NCI-H2171 treated with DMSO at 0.1 percent for 48 hours (cell line): ENCODE measurements at places on chromosomes 12 and 14.

GRCh38 chr12:88993651-88994050 lies 358.6 kb downstream of the DUSP6 start:
- peak; percentile 29 for DNase-seq

DNA sequence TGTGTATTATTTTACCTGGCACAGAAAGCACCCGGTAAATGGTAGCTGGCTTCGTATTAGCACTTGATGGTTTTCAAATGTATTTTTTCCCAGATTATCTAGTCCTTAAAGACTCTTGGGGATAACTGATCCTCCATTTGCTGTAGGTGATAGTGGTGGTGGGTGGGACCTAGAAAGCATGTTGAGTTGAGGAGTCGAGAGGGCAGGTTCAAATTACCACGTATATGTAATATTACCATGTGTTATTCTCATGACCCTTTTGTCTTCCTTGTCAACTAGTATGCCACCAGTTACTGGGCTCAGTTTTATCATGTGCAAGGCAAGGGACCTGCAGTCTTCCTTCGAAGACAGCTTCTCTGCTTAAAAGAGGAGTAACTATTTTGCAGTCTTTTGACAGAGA lies 1.8 kb downstream of the GLRX5 start:
- DNase-seq, result no peak

DNA sequence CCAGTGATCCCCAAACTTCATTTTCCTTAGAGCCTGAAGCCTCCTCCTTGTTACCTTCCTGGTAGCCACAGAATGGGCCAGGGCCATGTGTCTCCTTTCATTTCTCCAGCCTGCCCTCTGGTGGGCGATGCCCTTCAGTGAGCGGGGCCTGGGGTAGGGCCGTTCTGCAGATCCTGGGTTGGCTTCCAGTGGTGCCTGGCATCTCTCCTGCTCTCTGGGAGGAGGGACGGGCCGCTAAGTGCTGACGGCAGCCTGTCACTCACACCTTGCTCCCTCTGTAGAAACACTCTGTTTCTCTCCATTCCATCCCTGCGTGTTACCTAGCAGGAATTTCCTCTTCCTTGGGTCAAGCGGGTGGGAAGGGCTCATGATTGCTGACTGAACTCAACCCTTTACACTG lies 232.1 kb downstream of the CACNA1C start:
- DNase-seq, result peak; percentile 67

GRCh38 chr12:75890141-75890540 lies 141.4 kb downstream of the PHLDA1 start:
- DNase-seq, result no peak

DNA sequence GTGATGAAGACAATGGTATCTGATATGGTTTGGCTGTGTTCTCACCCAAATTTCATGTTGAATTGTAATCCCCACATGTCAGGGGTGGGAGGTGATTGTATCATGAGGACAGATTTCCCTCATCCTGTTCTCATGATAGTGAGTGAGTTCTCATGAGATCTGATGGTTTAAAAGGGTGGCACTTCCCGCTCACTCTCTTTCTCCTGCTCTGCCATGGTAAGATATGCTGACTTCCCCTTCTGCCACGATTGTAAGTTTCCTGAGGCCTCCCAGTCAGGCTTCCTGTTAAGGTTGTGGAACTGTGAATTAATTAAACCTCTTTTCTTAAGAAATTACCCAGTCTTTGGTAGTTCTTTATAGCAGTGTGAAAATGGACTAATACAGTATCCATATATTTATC lies 25.6 kb upstream of the PTHLH start:
- no peak for DNase-seq

GRCh38 chr12:96766232-96766631 lies 140.8 kb upstream of the NEDD1 start:
- DNase-seq, result no peak
